ENCODE measurements at places on chromosomes 7 and 10. TPM values are rescaled to one million over a fixed set of nuclear protein-coding genes. Genes with fewer than 3 reads are reported as not detected.

DNA sequence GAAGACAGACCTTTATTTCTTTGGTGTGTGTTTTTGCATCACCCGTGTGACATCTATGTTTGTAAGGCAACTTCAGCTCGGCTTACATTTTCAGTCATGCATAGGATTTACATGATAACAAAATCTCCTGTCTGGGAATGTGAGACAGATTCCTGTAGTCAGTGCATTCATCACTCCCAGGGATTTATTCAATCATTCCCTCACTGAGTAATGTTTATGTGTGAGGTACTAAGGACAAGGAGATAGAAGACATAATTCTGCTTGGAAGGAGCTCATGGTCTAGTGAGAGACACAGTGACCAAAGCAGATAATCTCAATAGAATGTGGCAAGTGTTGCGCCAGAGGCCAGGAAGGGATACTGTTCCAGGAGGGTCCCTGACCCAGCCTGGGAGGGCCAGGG, 35.2 kb upstream of the BMPER start:
- no peak for DNase-seq

DNA sequence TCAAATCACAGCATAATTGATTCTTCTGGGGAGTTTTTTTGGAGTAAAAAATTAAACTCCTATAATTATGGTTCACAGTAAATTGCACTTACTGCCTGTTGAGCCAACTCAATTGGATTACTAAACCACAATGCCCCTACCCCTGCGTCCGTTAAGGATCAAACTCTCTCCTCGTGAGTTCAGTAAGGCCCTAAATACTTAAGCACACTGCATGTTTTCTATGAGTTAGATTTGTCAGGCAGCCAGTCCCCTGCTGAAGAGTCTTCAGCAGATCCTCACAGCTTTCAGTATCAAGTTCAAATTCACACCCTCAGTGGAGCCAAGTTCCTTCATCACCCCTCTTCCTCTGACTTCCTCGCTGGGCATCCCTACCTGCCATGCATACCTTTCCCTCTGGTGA, 275.0 kb upstream of the BMPER start:
- no peak for DNase-seq

GRCh38 chr10:85863301-85864172, 503.1 kb downstream of the GRID1 start:
- DNase-seq: no peak

The USP6NL gene
- 40.2 TPM for total RNA-seq

Data from occipital lobe (tissue), 3 donors.